ENCODE measurements at places on chromosomes 2 and 18.

DNA sequence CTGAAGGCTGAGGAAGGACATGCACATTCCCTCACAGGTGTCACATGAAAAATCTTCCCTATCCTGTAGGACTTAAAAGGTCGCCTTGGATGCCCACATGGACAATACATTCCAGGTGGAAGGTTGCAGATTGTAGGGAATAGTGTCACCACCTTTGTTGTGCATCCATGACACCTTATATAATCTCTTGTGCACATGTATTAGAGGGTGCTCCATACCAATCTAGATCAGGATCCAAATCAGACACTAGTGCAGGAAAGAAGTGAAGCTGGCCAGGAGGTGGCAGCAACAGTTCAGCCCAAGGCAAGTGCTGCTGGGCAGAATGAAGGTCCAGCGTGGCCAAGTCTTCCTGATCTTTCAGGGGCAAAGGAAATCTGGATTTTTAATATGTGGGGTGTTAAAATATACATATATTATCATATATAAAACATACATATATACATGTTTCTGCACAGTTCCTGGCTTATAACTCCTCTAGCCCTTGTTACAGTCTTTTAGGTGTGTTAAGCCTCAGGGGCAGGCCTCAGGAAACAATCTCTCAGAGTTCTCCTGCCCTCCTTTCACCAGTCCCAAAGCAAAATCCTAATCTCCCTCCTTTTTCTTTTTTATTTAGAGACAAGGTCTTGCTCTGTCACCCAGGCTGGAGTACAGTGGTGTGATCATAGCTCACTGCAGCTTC lies 16.6 kb downstream of the NIF3L1 start:
- no peak for DNase-seq

- no peak for DNase-seq
Observed at GRCh38 chr18:3397031-3397750, 52.8 kb upstream of the TGIF1 start.

DNA sequence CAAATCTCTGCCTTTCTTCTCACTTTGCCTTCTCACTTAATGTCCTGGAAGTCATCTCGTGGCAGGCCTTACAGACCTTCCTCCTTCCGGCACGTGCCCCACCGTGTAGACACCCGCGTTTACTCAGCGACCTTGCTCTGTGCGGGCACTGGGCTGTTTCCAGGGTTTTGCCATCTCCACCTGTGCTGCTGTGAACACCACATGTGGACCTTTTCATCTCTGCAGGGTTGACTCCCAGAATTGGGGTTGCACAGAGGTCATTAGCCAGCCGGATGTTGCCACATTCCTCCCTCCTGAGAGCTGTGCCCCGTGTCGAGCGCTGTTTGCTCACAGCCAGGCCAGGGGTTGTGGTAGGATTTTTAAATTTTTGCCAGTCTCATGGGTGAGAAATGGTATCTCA lies 25.4 kb downstream of the KCNG2 start:
- DNase-seq, result no peak

DNA sequence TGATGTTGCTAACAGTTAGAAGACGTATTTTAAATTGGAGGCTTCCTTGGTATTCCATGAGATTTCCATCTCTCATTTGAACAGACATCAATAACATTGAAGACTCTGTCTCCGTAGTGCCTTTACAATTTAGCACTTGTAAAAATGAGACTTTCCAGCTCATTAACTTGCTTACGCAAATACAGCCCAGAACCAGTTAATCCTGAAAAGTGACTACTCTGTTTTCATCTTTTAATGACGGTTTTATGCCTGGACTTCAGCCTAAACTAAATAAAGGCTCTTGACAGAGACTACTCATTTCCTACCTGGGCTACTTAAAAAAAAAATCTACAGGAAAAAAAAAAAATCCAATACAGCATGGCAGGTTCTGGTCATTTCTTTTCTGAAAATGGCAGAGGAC lies 148.6 kb downstream of the LRATD1 start:
- DNase-seq, result no peak

DNA sequence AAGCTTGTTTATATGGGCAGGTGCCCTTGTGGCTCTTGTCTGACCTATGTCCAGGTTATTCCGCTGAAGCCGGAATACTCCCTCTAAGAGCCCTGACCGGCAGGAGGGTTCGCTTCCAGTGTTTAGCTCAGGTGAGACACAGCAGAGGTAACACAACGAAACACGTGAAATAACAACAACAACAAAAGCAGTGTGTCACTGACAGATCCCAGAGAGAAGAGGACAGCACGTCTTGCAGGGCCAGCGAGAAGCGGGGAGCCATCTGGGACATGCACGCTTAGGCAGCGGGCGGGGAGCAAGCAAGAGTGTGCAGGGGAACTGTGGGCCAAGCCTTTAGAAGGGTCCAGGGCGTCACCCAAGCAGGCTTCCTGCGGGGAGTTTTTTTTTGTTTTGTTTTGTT lies 17.1 kb upstream of the ZDBF2 start:
- DNase-seq, result no peak

DNA sequence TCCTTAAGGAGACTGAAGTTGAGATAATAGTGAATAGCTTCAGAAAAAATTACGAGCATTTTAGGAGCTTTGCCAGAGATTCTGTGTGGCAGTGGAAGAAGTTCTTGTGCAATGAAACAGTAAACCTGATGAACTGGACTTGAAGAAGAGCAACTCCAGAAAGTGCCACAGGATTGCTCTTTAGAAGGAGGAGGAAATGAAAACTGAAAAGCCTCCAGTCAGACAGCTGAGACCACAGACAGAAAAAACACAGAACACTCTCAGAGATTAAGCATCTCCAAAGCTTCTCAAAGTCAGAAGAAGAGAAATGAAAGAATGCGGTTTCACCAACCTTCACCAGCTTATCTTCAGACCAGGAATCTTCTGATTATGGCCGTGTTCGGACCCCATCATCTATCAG lies 329.7 kb upstream of the CNTNAP5 start:
- no peak for DNase-seq

- no peak for DNase-seq
Observed at GRCh38 chr2:239070466-239070865, 222.6 kb downstream of the TWIST2 start.

- DNase-seq, result no peak
Observed at GRCh38 chr18:55458456-55459203, 129.4 kb downstream of the TCF4 start.

GRCh38 chr2:55160422-55160821 lies 71.7 kb downstream of the CLHC1 start:
- DNase-seq, result no peak

GRCh38 chr18:31329787-31330438 lies 12.0 kb downstream of the DSG1 start:
- DNase-seq, result no peak

DNA sequence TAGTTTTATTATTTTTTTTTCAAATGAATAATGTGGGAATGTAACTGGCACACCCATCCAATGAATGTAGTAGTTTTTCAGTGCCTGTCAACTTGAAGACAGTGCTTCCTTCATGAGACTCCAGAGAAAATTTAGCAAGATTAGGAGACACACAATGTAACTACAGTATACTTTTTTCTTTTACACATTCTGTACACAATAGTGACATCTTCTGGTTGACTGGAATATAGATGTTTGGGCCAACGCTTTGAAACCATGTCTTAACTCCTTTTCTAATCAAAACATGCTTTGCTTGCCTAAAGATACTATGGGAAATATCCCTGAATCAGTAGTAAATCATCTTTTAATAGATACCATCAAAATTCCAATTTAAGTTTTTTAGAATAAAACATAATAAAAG lies 229.5 kb upstream of the ZC3H15 start:
- DNase-seq, result no peak

DNA sequence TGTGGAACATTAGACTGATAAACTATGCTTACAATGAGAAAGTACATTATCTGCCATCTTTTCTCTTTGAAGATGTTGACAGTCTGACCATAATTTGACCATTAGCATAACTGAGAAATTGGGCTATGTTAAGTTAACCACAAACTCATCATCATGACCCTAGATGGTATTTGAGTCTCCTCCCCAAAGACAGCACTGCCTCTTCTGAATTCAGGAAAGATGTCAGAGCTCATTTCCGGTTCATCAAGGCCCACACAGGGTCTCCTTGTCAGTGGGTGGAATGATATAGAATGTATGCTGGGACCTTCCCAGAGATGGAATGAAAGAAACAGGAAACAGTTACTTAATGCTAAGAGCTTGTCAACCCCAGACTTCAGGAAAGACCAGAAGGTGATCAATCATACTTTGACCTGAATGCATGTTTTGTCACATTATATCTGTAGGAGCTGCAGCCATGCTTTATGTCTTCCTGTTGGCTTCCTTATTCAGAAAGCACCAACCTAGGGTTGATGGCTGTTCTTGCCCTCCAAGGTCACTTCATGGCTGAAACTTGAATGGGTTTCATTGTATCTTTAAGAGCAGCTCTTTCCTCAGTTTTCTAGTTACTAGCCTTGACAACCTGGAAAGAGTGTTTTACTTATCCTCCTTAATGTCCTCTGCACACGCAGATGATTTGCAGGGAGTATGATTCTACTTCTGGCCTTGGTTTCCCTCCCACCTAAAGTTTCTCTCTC lies 99.1 kb upstream of the NEUROD1 start:
- DNase-seq, result no peak

DNA sequence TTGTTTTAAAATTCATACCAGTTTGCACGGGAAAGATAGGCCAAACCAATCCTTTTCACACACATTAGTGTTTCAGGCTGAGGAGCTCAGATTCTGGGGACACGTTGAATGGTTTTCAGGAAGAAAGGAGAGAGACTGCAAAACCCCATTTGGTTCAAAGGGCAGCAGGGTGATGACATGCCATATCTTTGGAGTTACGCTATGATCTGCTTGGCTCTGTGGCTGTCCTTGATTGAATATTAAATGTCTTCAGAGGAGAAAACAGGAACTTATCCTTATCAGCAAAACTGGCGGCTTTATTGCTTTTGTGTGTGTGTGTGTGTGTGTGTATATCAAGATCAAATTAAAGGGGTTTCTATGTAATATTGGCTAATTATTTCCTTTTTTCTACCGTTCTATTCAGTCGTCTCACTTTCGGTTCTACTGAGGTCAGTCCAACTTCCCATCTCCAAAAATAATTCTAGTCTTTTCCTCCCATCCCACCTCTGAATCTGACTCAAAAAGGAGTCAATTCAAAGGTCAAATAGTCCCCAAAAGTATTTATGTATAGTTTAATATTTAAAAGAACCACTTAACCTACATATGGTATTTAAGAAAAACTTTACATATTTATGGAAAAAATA lies 292.9 kb upstream of the CCDC68 start:
- DNase-seq, result no peak

DNA sequence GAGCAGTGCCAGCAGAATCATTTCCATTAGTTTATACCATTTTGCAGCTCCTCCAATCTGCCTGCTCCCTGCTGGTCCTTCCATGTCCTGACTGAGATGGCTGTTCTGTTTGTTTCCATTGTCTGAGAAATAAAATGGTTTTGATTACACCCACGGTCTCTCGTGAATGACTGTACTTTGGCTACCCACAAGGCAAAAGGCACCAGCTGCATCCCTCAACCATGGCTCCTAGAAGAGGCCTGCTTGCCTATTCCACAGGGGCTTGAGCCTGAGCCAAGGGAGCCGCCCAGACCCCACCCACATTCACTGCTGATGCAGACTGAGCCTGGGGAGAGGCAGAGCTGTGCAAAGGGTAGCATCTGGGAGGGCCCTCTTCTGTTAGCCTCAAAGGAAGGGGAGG lies 31.2 kb downstream of the MARCHF4 start:
- DNase-seq, result no peak

DNA sequence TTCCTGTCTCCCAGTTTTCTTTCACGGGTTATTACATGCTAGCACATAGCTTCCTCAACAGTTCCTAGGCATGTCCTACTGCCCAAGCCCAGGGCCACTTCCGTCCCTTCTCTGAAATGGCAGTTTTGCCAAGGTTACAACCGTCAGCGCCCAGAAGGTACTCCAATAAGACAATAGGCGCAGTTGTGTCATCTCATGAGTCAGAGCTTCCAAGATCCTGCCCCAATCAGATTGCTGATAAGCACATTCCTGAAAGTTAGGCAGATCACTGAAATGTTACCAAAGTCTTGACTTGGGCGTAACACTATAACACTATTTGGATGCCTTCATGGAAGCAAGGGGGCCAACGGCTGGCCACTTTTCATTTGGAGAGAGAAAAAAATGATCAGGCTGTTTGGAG lies 34.2 kb downstream of the GKN2 start:
- DNase-seq, result no peak

DNA sequence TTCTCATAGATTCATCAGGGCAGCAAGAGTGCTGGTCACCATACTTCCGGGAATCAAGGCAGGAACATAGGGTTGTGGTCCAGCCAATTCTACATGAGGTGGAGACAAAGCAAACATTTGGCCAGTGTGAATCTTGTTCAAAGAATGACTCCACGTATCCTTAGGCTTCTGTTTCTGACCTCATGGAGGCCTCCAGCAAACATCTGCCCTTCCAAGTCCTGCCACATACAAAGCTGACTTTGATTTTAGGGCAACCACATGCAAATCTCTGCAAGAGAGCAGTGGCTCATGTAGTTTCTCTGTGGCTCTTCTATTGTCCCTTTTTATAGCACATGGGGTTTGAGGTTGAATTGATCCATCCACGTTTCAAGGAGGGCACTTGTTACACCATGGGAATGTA lies 132.1 kb upstream of the MMADHC start:
- DNase-seq, result no peak

DNA sequence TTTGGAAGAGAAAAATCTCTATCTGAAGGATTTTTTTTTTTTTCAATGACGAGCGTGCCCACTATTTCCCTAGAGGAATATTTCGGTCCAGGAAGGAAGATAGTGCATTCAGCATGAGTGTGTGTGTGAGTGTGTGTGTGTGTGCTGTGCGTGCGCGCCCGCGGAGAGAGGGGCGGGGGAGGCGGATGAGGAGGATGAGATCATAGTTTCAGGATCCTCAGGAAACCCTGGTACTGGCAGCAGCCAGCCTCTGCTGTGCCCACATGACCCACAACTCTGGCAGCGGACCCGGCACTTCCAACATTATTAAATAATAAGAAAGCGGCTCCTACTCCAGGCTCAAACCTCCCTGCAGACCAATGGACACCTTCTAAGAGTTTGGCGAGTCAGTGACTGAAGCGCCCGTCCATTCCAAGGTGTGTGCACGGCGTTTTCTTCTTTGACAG lies 217.0 kb upstream of the DTNA start:
- no peak for DNase-seq

- DNase-seq, result no peak
Observed at GRCh38 chr2:46502291-46502885, 23.0 kb downstream of the TMEM247 start.

DNA sequence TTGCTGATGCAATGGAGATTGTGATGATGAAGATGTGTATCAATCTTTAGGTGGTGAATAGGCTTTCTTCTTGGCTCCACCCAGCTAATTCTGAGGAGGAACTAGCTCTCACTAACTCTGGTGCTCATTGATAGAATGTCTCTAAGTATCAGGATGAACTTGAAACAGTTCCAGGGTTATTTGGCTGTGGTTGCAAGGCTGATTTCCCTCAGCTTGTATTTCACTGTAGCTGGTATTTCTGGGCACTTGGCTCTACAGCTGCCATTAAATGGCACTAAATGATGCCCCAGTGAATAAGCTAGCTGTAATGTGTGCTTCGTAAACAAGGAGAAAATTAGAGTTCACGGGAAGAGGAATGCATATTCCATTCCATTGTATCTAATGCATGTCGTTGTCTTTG lies 241.2 kb downstream of the RPIA start:
- DNase-seq, result no peak

GRCh38 chr2:207768866-207769596 lies 675 bp downstream of the FZD5 start:
- no peak for DNase-seq
